ENCODE measurements at places on chromosomes 5 and 9.

- no peak for DNase-seq
These were observed 35.8 kb downstream of the NRG2 start for GRCh38 chr5:140007311-140007710.

GRCh38 chr5:67547682-67548081, 351.1 kb upstream of the CD180 start:
- no peak for DNase-seq

- DNase-seq, result no peak
These were observed 58.8 kb downstream of the GNG10 start for GRCh38 chr9:111720174-111720573.

DNA sequence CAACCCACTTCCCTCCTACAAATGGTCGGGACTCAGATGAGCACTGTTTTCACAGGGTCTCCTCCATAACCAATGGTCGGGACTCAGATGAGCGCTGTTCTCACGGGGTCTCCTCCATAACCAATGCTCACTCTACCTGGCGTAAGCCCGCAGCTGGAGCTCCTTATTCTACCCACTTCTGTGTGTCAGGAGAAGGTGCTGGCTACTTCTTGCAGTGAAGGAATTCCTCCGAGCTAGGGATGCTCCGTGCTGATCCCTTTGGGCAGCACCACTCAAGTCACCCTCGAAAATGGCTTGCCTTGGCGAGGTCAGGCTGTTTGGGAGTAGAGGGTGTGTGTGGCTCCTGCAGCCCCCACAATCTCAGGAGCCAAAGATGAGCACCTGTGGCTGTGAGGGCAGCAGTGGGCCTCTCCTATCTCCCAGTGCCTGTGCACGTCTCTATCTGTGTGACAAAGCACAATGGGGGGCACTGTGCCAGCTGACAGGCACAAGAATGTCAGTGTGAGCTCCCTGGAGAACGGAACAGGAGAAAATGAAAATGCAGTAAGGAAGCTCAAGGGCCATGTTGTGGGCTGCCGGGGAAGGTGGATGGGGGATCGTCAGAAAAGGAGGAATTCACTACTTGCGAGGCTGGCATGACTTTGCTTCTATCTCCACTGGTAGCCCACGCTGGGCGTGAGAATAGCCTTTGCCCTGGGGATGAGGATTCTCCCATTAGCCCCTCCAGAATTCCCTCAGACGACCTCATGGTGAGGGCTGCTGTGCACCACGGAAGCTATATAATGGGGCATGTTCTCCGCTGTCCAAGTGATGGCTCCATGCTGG, 3.9 kb upstream of the BTNL9 start:
- DNase-seq, result no peak
